Fibroblast of upper back skin (primary cell): ENCODE measurements at places on chromosomes 3 and 15.
A peak's percentile ranks its signal among the peaks of the same experiment; 100 is the strongest.

GRCh38 chr3:105662306-105662705 lies 206.5 kb downstream of the CBLB start:
- DNase-seq = no peak

DNA sequence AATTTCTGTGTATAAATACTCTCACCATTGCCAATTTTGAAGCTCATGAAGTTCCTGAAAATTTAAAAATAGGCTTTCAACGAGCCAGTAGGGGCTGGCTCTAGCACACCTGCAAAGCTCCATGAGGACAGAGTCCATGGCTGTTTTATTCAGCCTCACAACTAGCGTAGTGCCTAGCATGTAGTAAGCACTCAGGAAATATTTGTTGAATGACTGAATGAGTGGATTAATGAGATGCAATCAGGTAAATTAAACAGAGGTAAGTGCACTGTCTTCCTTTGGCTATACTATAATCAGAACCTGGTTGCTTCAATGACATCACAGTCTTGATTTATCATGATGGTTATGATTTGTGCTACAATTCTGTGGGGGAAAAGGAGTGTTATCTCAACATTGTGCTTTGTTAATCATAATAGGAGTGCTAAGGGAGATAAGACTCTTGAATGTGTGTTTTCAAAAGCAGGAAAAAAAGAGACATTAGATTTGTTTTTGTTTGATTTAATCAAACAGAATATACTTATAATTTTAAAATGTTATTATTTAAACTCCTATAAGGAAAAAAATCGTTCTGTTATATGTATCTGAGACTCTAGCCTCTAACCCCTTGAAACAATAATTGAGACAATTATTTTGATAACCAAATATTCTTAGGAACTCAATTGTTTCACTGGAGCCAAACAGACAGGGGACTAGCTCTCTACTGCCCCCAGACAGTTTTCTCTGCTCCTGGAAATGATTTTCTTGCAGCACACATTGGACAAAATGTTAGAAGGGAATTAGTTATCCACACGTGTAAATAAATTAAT lies 171.7 kb upstream of the ATP11B start:
- no peak for DNase-seq

- DNase-seq = no peak
Measured at GRCh38 chr3:157393113-157393512, 43.5 kb upstream of the PTX3 start.

GRCh38 chr3:24166515-24166914 lies 221.4 kb downstream of the NR1D2 start:
- DNase-seq = no peak

- no peak for DNase-seq
Measured at GRCh38 chr3:53645754-53646153, 151.3 kb downstream of the CACNA1D start.

- peak; percentile 49 for DNase-seq
Measured at GRCh38 chr3:67418426-67419217, 235.8 kb downstream of the SUCLG2 start.

GRCh38 chr15:60842694-60843093 lies 363.8 kb upstream of the ICE2 start:
- DNase-seq = no peak

DNA sequence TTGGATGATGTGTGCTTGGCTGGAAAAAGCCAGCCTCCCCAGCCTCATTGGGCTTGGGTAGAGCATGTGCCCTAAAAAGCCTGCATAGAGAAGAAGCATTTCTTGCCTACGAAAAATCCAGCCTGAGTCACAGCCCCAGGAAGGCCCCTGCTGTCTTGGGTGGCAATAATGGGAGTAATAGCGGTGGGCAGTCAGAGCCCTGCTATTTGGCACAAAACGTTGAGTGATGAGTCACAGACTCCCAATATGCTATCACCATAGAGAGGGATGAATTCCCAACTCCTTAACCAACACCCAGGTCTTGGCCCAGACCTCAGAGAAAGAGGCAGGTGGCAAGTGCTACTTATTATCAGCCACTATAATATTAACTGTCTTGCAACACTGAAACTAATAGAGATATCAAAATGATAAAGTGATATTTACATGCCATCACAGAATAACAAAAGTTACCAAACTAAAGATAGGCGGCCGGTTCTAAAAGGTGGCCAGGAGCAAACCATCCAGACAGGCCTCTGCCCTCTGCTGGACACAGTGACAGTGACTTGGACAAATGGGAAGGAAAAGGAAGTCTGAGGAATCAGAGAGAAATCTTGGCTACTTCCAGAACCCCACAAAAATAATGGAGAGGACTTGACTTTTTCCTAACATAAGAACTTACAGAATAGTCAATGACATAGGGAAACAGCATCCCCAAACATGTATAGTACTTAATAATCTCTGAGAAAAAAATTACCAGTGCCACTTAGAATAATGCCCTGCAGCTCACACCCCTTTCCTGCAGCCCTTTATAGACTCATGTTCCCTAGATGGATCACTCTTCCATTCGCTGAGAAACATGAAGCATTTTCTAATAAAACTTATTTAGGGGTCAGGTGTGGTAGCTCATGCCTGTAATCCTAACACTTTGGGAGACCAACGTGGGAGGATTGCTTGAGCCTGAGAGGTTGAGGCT lies 51.9 kb upstream of the MUC13 start:
- peak; percentile 90 for DNase-seq
